ENCODE measurements at places on chromosomes 12 and 14.

- DNase-seq = no peak
Measured at GRCh38 chr12:29742646-29743045, 41.1 kb downstream of the TMTC1 start.

DNA sequence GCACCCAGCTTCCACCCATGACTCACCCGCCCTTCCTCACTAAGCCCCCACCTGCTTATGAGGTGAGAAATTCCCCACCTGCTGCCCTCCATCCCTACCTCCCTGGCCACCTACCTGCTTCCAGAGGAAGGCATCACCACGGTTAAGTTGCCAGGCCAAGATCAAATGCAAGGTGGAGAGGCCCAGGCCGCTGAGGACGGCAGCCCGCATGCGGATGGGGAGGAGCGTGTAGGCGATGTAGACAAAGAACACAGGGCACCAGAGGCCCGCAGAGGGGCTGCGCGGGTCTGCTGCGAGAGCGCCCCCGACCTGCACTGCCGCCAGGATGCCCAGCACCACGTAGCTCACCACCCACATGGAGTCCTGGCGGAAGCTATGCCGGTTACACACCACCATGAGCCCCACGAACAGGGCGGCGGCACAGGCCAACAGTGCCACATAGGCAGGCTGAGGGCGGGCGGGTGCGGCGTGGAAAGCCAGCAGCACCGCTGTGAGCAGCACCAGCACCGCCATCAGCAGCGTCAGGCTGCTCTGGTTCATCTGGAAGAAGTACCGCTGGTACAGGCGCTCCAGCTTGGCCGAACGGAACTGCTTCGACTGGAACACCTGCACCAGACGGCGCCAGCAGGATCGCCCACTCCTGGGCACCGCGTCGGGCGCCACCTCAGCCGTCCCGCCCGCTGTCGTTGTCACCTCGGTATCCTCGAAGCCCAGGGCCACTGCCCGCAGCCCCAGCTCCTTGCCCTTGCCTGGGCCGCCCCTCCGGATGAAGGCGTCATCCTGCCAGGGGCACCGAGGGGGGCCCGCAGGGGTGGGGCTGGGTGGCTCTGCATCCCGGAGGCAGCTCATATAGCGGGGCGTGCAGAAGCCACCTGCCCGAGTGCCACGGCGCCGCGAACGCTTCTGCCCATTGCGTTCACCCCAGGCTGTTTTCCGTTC, 6.2 kb downstream of the ADCY6 start:
- DNase-seq = no peak

DNA sequence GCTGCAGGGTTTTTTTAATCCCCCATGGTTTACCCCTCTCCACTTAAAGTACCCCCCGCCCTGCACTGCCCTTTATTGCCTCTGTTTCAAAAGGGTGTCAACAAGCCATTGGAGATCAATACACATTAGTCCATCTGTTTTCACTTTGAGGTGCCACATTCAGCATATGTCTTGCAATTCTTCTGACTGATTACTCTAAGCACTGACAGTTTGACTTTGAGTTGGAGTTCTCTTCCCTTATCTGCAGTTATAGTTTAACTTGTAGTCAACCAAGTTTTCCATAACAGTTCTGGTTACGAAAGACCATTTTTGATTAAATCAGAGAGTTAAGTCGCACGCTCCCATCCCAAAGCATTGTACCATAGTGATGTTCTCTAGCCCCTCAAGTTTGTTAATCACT, 260.8 kb upstream of the TBX3 start:
- DNase-seq = no peak

- no peak for DNase-seq
Measured at GRCh38 chr14:78519863-78520262, 349.7 kb downstream of the NRXN3 start.

GRCh38 chr14:79997509-79998208, 213.6 kb downstream of the DIO2 start:
- no peak for DNase-seq

DNA sequence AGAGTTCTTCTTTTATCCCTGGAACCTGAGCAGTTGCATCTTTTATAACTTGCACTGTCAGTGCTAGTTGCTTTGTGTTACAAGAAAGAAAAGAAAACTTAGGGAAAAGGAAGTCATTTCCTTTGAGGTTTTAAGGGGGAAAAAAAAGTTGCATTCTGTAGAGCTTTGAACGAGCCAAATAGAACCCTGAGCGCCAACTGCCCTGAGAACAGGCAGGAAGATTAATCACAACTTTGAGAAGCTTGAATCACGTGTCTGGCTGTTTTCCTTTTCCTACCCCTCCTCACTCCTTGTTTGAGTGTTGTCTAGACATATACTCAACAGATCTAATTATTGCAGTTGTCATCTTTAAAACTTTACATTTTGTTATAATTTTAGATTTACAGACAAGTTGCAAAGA, 12.5 kb downstream of the PCNX1 start:
- DNase-seq = no peak

DNA sequence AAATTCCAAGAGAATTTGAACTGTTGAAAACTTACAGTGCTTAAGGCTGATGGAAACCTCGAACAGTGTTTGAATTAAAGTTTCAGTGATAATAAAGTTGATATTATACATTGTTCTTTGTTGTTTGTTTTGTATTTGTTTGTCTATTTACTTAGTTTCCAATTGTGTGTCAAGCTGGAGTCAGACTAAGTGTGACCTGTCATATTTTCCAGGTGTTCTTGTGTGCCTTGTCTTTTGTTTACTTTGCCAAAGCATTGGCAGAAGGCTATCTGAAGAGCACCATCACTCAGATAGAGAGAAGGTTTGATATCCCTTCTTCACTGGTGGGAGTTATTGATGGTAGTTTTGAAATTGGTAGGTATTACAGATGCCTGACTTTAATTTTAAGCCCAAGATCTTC, 6.0 kb downstream of the SLCO1C1 start:
- no peak for DNase-seq

- no peak for DNase-seq
Measured at GRCh38 chr14:65880507-65880906, 468.0 kb downstream of the FUT8 start.

GRCh38 chr12:77746096-77746495, 84.6 kb upstream of the NAV3 start:
- no peak for DNase-seq

DNA sequence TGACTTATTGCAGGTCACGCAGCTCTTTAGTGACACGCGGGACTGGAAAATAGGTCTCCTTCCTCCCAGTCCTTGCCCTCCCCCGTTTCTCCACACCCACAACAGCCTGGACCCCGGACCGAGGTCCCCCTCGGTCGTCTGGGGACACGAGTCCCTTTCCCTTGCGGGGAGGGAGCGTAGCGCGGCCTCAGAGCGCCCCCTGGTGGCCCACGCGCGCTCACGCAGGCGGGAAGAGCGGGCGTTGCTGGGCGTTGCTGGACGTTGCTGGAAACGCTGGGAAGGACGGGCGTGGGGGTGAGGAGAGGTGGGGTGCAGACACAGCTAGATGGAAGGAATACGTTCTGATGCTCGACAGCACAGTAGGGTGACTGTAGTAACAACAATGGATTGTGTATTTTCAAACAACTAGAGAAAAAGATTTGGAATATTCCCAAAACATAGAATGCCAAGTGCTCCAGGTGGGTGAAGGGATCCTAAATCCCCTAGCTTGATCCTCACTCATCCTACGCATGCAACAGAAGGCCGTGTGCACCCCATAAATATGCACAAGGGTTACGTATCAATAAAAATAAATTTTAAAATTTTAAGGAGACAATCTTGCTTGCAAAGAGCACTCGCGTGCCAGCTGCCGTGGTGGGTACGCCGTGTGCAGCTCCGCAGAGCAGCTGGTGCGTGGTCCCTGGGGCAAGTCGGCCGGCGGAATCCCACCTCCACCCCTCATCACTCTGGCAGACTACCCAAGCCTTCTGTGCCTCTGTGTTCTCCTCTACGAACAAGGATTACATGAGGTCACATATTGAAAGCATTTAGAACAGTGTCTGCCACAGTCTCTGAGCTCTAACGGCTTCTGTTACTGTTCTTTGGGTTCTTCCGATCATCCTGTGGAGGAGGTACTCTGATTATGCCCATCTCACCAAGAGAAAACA, 87.4 kb downstream of the B4GALNT3 start:
- DNase-seq = no peak

DNA sequence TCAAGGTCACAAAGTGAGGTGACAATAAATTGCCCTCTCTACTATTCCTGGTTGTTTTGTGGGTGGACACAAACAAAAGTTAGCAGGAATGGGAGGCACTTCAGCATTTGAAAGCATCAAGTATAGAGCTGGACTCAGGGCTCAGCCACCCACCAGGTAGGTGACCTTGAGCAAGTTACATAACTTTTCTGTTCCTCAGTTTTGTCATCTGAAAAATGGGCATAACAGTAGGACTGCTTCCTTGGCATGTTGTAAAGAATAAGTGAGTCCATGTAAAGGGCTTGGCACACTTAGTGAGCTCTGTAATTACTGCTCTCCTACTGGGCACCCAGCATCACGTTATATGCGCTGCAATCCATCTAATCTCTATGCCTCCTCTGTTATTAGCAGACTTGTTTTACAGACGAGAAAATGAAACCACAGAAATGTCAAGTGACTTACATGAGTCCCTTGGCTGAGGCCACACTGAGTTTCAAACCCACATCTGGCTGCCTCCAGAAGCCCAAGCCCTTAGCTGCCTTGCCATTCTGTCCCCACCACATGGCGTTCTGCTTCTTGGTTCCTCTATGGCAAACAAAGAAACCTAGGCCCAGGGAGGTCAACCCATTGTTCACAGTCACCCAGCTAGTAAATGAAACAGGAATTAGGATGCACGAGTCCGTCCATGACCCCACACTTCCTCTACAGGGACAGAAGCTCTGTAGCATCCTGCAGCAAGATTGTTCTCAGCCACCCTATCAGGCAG, 63.2 kb upstream of the SLC24A4 start:
- DNase-seq = peak; percentile 10

GRCh38 chr14:78479127-78479780, 309.1 kb downstream of the NRXN3 start:
- DNase-seq = no peak

GRCh38 chr12:59164991-59165718, 244.9 kb upstream of the LRIG3 start:
- DNase-seq = peak; percentile 45

DNA sequence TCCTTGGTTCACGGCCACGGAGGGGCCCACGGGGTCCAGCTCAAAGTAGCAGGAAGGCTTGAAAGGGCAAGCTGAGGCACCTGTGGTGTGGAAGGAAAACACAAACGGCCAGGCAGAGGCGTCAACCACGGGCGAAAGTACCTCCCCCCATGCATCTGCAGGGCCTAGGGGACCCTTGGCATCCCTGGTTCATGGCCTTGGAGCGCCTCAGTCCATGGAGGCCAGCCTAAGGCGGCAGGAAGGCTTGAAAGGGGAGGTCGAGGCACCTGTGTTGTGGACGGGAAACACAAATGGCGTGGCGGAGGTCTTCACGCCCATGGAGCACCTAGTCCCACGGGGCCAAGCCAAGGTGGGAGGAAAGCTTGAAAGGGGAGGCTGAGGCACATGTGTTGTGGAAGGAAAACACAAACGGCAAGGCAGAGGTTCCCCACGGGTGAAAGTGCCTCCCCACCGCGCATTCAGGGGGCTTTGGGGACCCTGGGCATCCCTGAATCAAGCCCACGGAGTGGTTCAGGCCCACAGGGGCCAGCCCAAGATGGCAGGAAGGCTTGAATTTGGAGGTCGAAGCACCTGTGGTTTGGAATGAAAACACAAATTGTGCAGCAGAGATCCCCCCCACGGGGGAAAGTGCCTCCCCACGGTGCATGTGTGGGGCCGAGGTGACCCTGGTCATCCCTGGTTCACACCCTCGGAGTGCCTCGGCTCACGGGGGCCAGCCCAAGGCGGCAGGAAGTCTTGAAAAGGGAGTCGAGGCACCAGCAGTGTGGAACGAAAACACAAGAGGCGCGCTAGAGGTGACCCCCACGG, 380.8 kb downstream of the ALG10 start:
- DNase-seq = no peak

GRCh38 chr12:75571204-75571603, 59.8 kb upstream of the KRR1 start:
- peak; percentile 48 for DNase-seq

GRCh38 chr12:46775796-46776195, 50.0 kb downstream of the SLC38A4 start:
- no peak for DNase-seq

GRCh38 chr12:32398181-32398580, 1.2 kb upstream of the FGD4 start:
- DNase-seq = no peak

- DNase-seq = no peak
Measured at GRCh38 chr14:55650992-55651391, 71.0 kb downstream of the KTN1 start.

DNA sequence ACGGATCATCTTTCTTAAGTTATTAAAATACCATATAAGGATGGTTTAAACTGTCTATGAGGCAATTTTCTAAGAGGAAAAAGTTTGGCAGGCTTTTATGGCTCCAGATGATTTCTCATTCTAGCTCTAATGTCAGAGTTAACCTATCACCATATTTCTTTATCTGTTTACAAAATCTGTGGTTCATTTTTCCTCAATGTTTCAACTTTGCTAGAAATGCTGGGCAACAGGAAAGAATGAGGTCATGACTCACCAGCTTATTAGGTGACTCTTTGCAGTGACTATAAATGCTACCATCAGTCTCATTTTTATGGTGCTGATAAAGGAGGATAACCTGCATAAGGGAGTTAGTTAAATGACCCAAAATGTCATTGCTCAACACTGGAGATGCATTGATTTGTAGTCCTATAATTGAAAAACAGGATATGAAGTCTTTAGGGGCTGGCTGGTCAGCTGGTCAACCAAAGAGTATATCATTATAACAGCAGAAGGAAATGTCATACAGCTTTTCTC, 45.3 kb upstream of the RAP1B start:
- DNase-seq = peak; percentile 7

GRCh38 chr12:82583756-82584155, 103.0 kb upstream of the TMTC2 start:
- DNase-seq = no peak

- no peak for DNase-seq
Measured at GRCh38 chr14:35814371-35815005, 5.4 kb upstream of the RALGAPA1 start.

DNA sequence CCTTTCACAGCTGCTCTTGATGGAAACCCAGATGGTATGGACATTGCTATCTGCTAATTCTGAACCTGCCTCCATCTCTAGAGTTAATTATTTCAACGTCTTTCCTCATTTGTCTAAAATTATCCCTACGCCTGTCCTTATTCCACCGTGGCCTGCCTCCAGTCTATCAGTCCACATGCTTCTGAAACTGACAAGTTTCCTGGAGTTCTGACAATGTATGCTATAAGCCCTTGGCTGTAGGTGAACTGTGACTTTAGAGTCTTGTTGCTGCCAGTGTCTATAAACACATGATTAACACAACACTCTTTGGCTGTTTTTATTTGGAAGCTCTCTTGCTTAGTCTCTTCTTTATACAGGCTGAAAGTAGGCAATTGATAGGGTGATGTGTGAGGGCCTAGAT, 1052.9 kb downstream of the TMTC2 start:
- peak; percentile 3 for DNase-seq

DNA sequence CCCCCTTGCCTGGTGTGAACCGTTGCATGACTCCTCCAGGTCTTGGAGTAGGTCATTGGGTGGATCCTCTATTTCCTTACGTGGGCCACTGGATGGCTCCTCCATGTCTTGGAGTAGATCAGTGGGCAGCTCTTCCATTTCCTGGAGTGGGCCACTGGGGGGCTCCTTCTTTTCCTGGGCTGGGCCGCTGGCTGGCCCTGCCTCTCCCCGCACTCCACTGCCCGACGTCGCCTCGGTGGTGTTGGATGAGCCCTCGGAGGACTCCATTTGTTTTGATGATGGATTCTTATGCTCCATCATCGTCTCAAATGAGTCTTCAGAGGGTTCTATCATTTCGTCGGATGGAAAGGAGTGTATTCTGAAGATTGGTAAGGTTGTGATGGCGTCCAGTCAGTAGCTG, 19.1 kb downstream of the RTL1 start:
- DNase-seq = no peak

Measured in skin of body (tissue), 3 donors.